ENCODE measurements at places on chromosomes 1 and 21.

DNA sequence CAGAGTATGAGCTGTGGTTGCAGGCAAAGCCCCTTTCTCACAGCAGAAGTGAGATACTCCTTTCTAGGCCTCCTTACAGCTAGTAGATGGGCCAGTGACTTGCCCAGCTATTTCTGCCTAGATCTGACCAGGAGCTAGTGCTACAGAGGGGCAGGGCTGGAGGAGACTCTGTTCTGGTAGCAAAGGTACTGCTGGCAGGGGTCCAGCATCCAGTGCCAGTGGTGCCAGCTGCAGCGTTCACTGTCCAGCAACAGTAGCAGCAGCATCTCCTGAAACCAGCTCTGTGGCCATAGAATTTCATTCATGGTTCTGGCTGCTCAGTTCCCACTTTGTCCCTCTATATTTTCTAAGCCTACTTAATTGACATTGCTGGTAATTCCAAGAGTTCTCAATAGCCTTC is 62.5 kb upstream of the CNN3 start:
- no peak for DNase-seq

- DNase-seq: no peak
These were observed 50.0 kb downstream of the KCNAB2 start for GRCh38 chr1:6095511-6096242.

DNA sequence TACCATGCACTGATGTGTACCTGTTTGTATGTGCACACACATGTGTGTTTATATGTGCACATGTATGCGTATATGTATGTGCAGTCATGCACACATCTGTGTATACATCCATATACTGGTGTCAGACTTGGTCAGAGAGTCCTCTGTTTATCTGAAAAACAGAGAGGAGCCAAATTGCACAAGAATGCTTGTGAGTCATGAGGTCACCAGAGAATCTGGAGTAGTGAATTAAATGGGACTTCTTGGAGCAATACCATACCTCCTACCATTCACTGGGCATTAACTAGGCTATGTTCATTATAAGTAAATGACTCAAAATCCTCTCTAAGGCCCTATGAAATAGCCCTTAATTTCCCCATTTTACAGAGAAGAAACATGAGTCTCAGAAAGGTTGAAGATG is 272.1 kb upstream of the C1orf87 start:
- no peak for DNase-seq

- DNase-seq: no peak
These were observed 14.6 kb downstream of the PYCR2 start for GRCh38 chr1:225909477-225909876.

- no peak for DNase-seq
These were observed 633.7 kb upstream of the USP24 start for GRCh38 chr1:55848906-55849305.

- DNase-seq: no peak
These were observed 217.9 kb downstream of the TM2D1 start for GRCh38 chr1:61506944-61507500.

DNA sequence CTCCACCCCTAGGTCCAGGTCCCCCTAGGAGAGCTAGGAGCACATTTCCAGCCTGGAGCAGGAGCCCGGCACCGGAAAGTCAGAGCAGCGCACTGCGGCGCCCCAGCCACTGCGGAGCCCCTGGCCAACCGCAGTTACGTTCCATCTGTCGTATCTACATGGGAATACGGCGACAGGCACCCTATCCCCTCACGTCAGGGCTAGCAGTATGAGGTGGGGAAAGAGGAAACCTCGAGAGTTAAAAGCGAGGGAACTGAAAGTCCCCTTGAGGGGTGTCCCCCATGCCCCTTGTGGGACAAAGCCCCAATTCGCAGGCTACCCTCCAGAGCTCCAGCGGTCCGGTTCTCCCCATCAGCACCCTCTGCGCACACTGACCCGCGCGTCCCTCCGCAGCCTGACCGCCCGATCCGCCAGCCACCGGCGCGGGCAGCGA is 995 bp downstream of the COLGALT2 start:
- no peak for DNase-seq

- no peak for DNase-seq
These were observed 21.3 kb upstream of the LRRC8D start for GRCh38 chr1:89799495-89799894.

- DNase-seq: no peak
These were observed at the start of gene COL16A1 for GRCh38 chr1:31703431-31704270. Gene COL16A1 (minus strand): TSS chr1:31704017. CDS start chr1:31702193, 1,824 bp downstream.

GRCh38 chr1:192958871-192959270 is 100.3 kb downstream of the UCHL5 start:
- DNase-seq: no peak

GRCh38 chr1:86069757-86070145 is 86.8 kb downstream of the COL24A1 start:
- DNase-seq: no peak

DNA sequence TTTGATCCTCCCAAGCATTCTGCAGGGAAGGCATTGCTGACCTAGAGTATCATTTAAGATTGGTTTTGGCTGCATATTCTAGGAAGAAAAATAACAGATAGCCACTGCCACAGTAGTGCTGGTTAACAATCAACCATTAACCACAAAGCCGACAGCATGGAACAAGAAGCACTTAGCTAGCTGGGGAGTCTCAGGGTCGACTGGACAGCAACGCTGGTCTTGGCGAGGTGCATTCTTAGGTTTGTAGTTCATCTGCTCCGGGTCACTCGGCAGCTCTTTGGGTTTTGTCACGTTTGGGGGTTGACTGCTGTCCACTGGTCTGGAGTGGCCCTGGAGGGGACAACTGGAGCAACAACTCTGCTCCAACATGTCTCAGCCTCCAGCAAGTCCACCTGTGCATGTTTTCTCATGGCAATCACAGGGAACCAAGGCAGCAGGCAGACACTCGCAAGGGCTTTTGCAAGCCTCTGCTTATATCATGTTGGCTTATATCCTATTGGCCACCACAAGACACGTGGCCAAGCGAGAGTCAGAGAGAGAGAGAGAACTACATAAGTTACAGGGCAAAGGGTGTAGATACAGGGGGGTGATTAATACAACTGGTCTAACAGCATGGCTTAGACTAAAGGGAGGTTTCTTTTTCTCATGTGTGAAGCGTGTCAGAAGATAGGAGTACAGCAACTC is 99.5 kb downstream of the LACTBL1 start:
- no peak for DNase-seq

GRCh38 chr1:20476265-20477038 is 9.6 kb downstream of the CAMK2N1 start:
- DNase-seq: peak; percentile 55

DNA sequence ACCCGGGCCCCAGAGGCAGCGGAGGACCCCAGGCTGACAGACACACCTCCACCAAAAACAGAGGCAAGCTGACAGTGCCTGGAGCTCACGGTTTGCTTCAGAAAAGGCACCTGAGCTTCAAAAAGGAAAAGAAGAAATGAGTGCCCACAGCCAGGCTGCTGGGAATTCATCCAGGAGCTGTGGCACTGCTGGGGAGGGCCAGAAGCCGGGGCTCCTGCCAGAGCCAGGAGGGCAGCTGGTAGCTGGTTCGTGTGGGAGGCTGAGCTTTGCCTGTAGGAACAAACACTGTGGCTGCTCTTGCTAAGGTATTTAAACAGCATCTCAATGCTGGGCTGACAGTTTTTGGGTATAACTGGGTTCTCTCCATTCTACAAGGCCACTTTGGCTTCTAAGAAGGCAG is 19.5 kb downstream of the KCNJ6 start:
- DNase-seq: no peak

DNA sequence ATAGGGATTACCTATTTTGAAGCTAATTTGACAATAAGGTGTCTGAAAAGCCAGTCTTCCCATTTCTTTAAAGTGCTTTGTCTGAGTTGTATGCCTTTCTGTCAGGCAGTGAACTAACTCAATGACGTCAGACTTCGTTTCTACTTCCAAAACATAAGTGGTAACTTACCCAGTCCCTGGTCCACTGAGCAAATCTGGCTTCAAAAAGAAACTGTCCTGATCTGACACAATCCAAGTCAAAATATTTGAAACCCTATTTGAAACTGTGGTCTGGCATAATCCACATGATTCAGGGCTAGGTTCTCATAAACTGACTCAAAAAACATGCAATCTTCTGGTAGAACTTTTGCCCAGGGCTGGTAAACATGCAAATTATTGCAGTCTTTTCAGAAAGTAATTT is 34.0 kb downstream of the DIRAS3 start:
- DNase-seq: no peak
